ENCODE measurements at places on chromosomes 2 and 18.
A peak's percentile ranks its signal among the peaks of the same experiment; 100 is the strongest.

- DNase-seq: peak; percentile 44
Measured at GRCh38 chr18:43271593-43272432, 5.5 kb downstream of the SYT4 start.

- no peak for DNase-seq
Measured at GRCh38 chr2:3321825-3322224, 55.8 kb downstream of the EIPR1 start.

DNA sequence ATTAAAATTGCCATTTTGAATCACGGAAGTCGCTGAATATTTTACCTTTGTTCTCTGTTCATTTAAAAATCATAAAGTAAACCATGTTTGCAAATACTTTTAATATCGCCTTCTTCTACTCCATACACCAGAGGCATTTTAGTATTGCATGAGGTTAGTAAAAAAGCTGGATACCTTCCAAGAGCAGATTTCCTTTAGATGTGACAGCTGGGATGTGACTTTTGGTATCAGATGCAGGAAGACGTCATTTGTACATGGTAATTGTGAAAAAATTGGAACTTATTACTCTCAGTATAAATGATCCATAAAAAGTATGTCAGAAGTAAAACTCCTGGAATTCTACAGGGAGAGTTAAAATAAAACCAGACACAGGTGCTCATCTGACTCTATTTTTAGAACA lies 89.5 kb downstream of the SLC4A10 start:
- no peak for DNase-seq

DNA sequence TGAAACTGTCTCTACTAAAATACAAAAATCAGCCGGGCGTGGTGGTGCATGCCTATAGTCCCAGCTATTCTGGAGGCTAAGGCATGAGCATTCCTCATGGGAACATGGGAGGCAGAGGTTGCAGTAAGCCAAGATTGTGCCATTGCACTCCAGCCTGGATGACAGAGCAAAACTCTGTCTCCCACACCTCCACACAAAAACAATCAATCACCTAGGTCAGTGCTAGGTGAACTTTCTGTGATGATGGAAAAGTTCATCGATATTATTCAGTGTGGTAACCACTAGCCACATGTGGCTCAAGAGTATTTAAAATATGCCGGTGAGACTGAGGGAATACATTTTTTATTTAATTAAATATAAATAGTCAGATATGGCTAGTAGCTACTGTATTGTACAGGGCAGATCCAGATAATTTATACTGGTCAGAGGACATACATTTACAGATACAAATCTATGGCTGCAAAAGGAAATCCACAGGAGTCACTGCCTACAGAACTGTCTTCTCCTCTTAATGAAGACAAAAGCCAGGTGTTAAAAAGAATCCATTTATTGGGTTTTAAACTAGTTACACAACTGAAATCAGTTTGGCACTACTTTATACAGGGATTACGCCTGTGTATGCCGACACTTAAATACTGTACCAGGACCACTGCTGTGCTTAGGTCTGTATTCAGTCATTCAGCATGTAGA lies 3.9 kb upstream of the GPR75 start:
- no peak for DNase-seq

GRCh38 chr2:187294043-187294442 lies 154.0 kb downstream of the CALCRL start:
- DNase-seq: peak; percentile 11

- peak; percentile 69 for DNase-seq
Measured at GRCh38 chr2:228688007-228688645, 506.6 kb upstream of the SPHKAP start.

GRCh38 chr2:171293661-171294060 lies 133.0 kb upstream of the TLK1 start:
- peak; percentile 7 for DNase-seq

DNA sequence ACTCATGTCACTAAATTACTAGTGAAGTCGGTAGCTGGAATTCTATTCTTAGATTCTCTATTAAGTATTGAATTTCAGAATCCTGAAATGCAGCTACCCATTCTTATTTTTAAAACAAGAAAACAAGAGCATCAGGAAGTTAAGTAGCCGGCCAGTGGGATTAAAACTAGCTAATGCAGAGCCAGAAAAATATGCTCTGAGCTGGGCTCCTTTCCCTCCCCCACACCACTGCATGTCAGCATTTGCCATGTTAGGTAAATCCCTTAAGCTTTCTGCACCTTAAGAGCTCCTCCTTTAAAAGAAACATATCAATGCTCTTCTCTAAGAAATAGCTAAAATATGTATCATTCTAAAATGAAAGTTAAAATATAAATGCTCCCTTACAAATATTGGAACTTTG lies 72.2 kb upstream of the MFF start:
- no peak for DNase-seq
